ENCODE measurements at places on chromosomes 4 and X.

DNA sequence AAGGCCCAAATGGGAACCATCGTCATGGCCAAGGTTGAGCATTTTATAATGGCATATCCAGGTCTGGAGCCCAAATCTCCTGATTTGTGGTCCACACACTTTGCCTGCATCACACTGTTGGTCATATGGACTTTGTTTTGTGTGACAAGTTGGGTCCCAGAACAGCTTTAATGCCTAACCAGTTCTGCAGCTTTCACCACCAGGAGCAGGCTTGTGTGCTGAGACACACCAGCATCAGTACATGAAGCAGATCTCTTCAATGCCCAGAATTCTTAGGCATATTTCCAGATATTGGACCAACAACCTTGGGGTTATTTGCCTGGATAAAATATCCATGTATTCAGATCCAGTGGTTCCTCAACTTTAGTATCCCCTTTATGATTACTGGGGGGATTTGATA is 371.3 kb downstream of the FBXW7 start:
- no peak for DNase-seq

GRCh38 chr4:7266525-7267292 is 74.4 kb downstream of the SORCS2 start:
- no peak for DNase-seq

GRCh38 chr4:41692717-41693345 is 55.7 kb downstream of the PHOX2B start:
- no peak for DNase-seq

DNA sequence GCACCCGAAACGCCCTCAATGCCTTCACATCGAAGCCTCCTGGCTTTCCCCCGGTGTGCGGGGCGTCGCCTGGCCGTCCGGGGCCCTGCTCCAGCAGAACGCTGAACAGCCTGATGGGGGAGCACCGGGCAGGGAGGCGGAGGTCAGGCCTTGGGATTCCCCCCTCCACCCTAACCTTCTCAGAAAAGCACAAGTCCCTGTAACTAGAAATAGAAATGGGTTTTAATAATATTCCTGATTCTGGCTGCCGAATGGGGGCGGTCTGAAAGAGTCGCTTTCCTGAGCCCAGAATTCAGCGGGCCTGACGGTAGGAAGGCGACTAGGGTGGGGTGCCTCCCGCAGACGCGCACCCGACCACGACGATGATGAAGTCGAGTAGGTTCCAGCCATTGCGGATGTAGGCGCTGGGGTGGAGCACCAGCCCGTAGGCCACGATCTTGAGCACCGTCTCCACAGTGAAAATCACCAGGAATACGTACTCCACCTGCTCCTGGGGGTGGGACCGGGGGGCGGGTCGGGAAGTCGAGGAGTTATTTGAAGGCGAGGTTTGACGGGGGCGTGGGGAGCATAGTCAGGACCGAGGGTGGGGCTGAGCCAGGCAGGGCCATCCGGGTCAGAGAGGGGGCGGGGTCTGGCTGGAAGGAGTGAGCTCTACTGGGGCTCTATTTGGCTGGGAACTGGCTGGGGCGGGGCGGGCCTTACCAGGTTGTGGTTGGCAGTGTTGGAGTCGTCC is 2.5 kb downstream of the CACNA1F start:
- DNase-seq, result no peak

GRCh38 chrX:3712870-3713224 is 602 bp downstream of the PRKX start:
- DNase-seq, result no peak
